NCI-H2171 (cell line): ENCODE measurements at places on chromosomes 6 and 20.

DNA sequence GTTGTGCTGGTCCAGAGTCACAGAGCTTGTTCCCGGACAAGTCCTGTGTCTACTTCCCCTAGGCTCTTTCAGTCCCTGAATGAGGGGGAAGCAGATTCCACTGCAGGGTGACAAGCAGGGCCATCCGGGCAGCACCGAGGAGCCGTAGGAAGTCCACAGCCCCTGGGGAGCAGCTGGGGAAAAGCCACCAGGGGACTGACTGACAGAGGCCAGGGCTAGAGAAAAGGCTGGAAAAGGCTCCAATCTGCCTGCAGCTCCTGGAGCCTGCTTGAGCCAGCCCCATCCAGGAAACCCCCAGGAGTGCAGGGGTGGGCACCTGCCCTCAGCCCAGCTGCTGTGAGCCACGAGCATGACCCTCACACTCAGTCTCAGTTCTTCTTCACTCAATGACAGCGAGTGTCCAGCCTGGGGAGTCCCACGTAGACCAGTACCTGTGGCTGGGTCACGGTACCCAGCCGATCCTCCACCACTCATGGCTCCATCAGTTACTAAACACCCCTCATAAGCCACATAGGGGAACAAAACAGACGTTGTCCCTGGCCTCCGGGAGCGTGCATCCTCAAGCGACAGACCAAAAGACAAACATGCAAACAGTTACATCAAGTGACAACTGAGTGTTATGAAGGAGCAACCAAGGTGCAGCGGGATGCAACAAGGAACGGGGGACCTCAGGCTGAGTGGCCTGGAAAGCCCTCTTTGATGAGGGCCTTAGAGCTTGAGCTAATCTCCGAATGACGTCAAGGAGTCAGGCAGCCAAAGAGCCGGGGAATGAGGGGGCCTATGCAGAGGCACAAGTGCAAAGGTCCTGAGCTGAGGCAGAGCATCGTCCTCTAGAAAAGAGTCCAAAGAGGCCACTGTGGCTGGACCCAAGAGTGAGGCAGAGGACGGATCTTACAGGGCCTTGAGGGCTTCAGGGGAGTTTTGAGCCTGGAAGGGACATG, 24.8 kb upstream of the VSTM2L start:
- DNase-seq: no peak

GRCh38 chr6:157718503-157719187, 104.4 kb upstream of the SNX9 start:
- no peak for DNase-seq

DNA sequence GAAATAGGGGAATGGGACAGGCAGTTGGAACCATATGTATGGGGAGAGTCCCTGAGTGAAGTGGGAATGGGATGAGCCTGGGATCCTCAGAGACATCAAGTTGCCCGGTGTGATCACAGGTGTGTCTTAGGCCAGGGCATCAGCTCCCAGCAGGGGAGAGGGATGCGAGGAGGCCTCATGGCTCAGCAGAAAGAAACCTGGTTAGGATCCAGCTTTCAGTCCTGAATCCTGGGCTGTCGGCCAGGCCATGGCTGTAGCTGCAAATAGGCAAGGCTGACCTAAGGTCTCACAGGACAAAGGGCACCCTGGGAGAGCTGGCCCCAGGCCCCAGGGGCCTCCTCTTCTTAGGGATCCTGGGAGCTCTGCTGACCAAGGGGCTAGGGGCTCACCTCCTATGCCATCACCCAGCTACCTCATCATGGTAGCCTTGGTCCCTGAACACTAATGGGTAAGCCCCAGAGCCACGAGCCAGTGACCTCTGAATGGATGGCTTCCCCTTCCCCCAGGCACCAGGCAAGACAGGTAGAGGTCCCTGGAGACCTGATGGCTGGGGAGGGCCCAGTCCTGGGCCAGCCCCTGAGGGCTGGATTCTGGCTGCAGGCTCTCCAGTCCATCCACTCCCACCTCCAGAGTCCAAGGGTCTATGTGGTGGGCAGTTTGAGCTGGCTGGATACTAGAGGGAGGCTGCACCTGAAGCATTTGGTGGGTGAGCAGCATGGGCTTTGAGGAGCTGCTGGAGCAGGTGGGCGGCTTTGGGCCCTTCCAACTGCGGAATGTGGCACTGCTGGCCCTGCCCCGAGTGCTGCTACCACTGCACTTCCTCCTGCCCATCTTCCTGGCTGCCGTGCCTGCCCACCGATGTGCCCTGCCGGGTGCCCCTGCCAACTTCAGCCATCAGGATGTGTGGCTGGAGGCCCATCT, at the start of gene SLC22A7:
Gene SLC22A7, plus strand, starts transcription at position 617 of the 921 bp plus-strand sequence. Its CDS starts 99 bp downstream, at position 716.
- no peak for DNase-seq

DNA sequence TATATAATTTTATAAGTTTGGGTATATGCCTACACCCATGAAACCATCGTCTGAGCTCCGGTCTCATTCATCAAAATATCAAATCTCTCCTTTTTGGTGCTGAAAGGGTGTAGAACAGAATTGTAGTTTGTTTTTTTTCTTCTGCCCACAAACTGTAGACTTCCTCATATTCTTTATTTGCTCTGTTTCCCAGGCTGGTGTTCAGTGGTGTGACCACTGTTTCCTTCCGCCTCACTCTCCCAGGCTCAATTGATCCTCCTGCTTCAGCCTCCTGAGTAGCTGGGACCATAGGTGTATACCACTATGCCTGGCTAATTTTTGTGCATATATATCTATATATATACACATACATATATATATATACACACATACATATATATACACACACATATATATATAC, 139.6 kb upstream of the HCRTR2 start:
- no peak for DNase-seq

DNA sequence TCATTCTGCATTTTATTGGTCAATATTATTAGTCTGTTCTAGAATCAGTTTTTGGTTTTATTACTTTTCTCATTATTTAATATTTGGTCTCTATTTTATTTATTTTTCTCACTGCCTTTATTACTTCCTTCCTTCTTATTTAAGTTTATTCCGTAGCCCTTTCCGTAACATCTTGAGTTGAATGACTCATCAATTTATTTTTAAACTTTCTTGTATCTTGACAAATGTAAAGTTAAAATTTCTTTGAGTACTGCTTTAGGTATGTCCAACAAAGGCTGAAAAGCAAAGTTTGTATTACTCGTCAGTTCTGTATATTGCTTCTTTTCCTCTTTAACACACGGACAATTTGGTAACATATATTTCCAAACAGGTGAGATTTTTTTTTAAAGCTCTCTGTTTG, 192.0 kb downstream of the CD109 start:
- DNase-seq: no peak
